DMS53 (cell line): ENCODE measurements at places on chromosomes 7 and 10.

DNA sequence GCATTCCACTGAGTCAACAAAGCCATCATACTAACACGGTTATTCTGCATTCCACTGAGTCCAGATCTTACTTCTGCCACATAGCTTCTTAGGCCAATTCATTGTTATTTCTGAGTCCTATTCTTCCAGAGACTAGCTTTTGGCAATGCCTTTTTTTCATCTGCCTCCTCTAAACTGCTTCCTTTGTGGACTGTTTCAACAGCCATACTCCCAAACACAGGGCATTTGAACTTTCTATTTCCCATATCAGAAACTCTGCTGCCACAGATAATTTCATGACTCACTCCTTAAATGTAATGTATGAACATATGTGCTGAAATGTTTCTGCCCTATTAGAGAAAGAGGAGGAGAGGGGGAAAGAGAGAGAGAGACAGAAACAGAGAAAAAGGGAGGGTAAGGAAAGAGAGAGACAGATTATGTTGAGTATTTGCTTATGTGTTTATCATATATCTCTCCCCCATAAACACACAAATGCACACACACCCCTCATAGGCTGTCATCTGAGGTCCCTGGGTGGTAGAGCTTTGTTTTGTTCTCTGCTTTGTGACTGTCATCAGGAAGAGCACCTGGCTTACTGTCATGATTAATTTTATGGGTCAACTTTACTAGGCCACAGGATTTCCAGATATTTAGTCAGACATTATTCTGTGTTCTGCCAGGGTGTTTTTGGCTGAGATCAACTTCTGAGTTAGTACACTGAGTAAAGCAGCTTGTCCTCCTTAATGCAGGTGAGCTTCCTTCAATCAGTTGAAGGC, 308.0 kb upstream of the KCND2 start:
- no peak for DNase-seq

DNA sequence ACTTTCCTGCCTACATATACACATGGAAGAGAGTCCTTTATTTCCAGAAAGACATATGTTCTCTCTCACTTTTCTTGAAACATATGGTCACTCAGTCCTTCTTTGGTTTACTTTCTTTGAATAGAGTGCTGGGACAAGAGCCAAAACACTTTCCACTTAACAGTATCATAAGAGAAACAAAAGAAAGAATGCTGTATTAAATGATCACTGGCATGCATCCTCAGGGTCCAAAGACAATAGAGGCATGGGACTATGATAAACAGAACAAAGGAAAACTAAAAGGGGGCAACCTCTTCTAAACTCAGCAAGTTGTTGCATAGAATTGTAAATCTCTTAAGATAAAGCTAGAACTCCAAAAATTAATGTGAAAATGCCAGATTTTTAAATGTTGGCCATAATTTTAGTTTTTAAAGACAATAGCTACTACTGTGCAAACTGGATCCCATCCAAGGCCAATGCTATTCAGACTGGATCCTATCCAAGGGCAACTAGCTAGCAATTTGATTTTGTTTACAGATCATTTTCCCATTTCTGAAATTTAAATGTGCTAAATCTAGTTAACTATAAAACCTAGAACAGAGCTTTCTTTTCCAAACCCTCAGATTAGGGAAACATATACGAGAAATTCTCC, 687.5 kb downstream of the SORCS3 start:
- no peak for DNase-seq

- no peak for DNase-seq
Observed at GRCh38 chr10:8800426-8800825, 745.9 kb downstream of the GATA3 start.

- no peak for DNase-seq
Observed at GRCh38 chr10:122022276-122022675, 33.3 kb downstream of the TACC2 start.

DNA sequence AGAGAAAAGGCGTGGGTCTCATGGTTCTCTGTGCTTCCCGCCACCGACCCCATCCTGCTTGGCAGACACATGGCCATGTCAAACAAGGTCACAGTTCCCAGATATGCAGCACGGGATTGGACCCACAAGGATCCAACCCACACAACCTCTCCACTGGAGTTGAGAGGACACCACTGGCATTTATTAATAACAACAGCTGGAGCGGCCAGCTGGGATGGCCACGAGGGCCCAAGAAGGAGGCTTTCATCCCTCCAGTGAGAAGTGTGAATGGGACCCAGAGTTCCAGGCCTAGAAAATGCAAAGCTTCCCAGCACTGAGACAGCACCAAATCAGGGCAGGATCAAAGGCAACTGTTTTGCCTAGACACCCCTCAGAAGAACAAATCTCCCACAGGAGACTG, 31.5 kb downstream of the FGFR2 start:
- DNase-seq = no peak

DNA sequence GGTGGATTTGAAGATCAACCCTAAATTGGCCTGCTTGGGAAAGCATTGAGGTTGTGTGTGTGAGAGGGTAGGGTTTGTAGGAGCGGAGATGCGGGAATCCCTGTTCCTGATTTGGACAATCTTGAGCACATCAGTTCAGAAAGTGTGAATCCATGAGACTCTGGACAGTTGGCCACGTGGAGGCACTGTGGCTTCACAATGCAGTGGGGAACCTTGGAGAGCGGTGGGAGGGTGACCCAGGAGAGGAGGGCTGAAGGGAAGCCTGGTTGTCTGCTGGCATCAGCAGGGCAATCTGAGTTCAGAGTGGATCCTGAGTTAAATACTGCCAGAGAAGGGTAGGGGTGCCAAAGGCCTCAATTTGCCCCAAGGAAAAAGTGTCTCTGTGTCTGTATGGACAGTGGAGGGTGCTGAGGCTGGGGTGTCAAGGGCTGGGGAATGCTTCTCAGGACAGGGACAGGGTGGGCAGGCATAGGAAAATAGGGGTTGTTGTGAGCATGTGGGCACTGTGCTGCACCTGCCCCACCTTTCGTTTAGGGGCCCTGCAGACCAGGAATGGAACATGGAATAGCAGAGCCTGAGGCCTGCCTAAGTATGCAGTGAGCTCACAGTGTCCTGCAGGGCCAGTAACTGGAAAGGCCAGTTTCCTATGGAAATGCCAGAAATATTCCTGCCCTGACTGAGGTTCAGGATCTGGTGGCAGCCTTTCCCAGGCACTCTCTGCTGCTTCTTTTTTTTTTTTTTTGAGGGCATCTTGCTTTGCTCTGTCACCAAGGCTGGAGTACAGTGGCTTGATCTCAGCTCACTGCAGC, 162.9 kb upstream of the PRSS58 start:
- DNase-seq = no peak

DNA sequence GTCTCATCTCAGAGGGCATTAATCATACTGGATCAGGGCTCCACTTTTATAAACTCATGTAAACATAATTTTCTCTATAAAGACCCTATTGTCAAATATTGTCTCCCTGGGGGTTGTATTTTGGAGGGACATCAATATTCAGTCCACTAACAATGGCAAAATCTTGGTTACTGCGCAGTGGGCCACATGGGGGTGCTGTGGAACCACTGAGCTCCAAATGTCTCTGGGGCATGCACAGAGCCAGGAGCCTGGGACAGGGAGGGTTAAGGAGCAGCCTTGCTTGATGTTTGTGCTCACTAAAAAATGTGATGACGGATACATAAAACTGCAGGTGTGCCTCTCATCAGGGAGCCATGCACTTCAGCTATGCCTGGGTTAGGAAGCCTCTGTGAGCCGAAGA, 62.1 kb upstream of the PRSS58 start:
- DNase-seq = no peak
